ENCODE measurements at places on chromosomes 13 and 19. TPM values are rescaled to one million over a fixed set of nuclear protein-coding genes. Genes with fewer than 3 reads are reported as not detected.

ZNF567 gene
- 9.5 TPM for polyA plus RNA-seq

TOMM40 gene
- polyA plus RNA-seq: 83.7 TPM

APOC1 gene
- polyA plus RNA-seq: 606 TPM

PALM3 gene
- polyA plus RNA-seq: 3.4 TPM

EXOC3L2 gene
- not detected for polyA plus RNA-seq

ZNF730 gene
- polyA plus RNA-seq: 1.5 TPM

DZIP1 gene
- 7.2 TPM for polyA plus RNA-seq

DNA sequence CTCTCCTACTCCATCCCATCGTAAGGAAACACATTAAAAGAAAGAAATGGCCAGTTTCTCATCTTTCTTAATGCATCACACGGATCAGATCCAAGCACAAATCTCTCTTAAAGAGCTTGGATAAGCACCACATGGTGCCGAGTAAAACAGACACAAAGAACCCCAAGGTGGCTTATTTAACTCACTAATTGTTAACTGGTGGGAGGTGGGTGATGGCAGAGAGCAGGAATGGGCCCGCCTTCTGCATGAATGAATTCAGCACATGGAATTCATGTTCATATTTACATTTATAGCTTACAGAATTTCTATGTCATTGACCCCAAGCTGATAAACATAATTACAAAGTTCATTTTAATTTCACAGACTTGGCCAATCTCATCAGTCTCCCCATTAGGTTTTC is 89.9 kb downstream of the MZT1 start:
- DNase-seq: no peak

DNA sequence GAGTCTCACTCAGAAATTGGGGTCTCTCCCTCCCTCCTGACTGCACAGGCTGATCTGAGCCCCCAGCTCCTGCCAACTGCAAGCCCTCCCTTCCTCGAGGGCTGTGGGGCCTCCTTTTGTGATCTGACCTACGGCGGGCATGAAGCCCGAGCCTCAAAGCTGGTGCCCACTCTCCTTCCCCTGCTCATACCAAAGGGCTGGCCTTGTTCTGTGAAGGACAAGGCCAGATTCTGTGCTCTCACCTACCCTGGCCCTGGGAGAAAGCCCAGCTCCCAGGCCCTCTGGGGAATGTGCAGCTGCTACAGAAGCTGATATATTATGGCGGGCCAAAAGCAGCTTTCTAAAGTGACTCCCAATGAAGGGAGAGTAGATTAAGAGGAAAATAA is 9.0 kb upstream of the ECH1 start:
- no peak for DNase-seq

GRCh38 chr13:45296259-45296658 is 44.7 kb downstream of the TPT1 start:
- DNase-seq: no peak

DNA sequence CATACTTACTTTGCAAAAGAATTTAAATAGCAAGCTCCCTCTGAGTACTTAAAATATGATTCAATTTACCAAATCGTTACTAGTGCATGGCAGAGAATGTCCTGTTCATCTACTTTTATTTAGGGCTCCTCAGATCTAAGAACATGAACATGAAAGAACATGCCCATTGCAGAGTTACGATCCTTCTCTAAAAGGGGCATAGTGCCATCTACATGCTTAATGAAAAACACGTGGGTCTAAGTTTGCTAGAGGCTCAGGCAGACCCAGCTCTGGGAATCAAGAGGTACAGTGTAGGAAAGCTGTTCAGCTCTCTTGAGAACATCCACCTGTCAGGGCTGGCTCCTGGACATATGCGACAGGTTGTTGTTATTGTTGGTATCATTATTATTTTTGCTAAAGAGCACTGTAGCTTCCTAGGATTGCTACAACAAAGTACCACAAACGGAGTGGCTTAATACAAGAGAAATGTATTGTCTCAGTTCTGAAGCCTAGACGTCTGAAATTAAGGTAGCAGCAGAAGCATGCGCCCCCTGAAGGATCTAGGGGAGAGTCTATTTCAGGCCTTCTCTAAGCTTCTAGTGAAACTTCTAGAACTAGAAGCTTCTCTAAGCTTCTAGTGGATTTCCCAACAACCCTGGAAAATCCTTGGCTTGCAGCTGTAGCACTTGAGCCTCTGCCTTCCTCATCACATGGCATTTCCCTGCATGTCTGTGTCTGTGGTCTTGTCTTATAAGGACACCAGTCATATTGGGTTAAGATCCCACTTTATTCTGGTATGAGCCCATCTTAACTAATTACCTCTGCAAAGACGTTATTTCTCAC is 133.9 kb downstream of the DCT start:
- peak; percentile 26 for DNase-seq

- peak; percentile 84 for DNase-seq
Measured at GRCh38 chr13:54637366-54637765, 1608.8 kb downstream of the OLFM4 start.

GRCh38 chr13:113888701-113889330 is 24.9 kb upstream of the GAS6 start:
- no peak for DNase-seq

DNA sequence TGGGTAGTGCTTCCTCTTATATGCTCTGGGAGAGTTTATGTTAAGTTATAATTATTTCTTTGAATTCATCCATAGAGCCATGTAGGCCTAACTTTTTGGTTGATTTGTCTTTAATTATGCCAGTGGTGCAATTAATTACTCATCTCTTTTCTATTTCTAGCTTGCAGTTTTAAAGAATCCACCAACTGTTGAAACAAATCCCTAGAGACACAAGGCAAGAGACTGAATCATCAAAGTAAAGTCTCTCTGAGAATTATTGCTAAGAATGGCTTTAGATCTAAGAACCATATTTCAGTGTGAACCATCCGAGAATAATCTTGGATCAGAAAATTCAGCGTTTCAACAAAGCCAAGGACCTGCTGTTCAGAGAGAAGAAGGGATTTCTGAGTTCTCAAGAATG is 5.9 kb upstream of the ZNF551 start:
- no peak for DNase-seq

- DNase-seq: peak; percentile 44
Measured at GRCh38 chr13:65966991-65967451, 1263.1 kb downstream of the PCDH9 start.

- DNase-seq: peak; percentile 13
Measured at GRCh38 chr13:32549788-32550187, 11.2 kb upstream of the N4BP2L2 start.

DNA sequence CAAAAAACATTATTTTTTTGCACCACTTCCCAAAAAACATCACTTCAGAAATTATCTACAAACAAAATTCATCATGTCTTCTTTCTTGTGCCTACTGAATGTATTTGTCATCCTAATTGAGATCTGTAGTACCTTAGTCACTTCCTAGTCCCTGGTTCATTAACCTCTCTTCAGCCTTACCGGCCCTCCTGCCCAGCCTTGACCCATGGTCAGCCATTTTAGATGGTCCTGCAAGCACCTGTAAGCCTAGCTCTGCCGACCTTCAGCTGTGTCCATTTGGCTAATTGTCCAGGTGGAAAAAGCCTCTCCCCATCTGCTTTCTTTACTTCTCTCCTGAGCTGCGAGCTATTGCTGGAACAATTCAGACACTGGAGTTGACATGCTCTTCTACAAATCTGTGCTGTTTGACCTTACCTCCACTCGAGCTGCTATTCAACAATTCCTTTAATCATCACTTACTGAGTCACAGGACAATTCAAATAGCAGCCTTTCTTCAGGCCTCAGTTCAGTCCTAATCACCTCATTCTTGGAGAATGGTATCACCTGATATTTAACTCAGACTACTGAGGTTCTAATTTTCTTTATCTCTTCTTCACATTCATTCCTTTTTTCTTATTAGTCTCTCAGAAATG is 882.5 kb downstream of the PCDH9 start:
- DNase-seq: no peak

DNA sequence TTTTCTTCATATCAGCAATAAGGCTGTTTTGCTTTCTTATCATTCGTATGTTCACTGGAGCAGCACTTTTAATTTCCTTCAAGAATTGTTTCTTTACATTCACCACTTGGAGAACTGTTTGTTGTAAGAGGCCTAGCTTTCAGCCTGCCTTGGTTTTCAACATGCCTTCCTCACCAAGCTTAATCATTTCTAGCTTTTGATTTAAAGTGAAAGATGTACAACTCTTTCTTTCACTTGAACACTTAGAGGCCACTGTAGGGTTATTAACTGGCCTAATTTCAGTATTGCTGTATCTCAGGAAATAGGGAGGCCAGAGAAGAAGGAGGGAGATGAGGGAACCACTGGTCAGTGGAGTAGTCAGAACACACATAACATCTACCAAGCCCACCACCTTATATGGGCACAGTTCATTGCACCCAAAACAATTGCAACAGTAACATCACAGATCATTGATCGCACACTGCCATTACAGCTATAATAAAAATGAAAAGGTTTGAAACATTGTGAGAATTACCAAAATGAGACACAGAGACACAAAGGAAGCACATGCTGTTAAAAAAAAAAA is 181.4 kb upstream of the TUBA3C start:
- no peak for DNase-seq

DNA sequence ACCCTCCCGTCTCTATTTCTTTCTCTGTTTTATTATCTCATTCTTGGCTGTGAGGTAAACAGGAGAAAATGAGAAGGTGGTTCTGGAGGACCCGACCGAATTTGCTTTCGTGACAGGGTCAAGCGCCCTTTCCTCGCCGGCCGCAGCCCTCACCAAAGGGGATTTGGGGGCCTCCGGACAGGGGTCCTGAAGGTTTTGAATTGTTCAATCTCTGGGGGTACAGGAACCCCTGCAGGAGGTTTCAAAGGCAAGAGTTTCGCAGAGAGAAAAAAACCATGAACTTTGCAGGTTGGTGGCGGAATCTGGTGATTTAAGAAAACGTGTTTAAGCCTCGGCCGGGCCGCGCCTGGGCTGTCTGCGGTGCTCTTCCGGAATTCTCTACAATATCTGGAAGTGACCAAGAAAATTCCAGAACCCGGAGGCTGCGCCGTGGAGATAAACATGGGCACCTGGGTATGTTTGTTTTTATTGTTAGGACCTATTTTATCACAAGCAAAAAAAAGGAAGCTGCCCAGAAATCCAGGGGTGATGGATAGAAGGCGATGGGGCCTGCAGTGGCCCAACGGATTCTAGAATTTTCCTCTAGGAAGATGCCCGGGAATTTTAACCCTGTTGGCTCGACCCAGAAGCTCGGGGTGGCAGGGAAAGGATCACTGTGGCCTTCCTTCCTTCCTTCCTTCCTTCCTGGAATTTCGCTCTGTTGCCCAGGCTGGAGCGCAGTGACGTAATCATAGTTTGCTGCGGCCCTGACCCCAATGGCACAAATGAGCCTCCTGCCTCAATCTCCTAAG is 14.2 kb upstream of the PTBP1 start:
- peak; percentile 37 for DNase-seq

- DNase-seq: no peak
Measured at GRCh38 chr13:111179908-111180760, 65.0 kb downstream of the ARHGEF7 start.

GRCh38 chr13:41232578-41233480 is 30.5 kb downstream of the MTRF1 start:
- DNase-seq: no peak

DNA sequence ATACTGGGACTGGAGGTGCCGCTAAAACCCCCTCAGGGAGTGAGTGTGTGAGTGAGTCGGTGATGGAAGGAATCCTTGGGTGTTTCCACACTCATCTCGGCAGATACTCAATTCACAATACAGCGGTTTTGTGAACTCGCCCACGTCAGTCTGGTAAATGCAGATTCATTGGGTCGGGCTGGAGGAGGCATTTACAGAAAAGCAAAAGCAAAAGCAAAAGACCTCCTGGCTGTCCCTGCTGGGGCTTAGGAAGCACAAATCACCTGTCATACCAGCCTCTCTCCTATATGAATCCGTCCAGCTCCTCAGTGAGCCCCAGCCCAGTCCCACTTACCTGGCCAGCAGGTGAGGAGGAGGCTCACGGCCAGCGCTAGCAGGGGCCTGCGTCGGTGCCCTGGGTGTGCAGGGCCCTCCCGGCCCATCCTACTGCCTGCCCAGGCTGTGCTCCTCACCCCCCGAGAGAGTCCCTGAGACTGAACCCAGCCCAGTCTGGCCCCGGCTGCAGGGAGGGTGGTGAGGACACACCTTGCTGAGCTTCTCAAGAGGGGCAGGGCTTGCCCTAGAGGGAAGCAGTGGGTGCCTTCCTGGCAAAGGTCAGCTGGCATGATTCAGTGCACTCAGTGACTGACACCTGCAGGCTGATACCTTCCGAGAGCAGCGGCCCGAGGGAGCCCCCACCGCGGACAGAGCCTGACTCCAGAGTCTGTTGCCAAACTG is at the start of gene MUC16:
Gene MUC16 (minus strand): TSS at position 475 of the 717 bp plus-strand sequence.
- DNase-seq: no peak

DNA sequence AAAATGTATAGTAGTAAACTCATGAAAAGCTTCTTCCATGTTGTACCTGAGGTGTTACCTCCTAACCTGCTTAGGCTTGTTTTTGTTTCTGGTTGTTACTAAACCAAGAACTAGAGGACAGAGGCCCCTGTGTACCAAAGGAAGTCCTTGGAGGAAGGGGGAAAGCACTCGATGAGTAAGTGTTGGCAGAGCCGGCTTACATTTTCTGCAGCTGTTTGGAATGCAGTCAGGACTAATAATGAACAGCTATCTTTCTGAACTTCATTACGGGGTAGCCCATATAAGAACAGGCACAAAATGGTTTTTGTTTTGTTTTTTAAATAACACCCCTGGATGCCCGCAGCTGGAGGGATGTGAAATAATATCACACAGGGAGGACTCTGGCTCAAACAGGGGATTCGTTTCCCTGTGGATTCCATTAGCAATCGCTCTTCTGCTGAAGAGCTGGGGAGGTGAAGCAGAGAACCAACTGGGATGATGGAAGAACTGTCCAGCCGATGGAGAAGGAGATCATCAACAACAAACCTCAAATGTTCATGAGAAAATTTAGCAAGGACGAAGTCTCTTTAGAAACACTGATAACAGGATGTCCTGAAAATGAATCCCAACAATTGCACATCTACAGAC is 214.2 kb upstream of the MAB21L1 start:
- no peak for DNase-seq

GRCh38 chr13:77479326-77479725 is 56.2 kb upstream of the SCEL start:
- DNase-seq: no peak

- no peak for DNase-seq
Measured at GRCh38 chr19:19495614-19496603, 19.4 kb downstream of the TSSK6 start.

All from hepatocyte (in vitro differentiated cells).